NCI-H146 (cell line): ENCODE measurements at places on chromosomes 1 and 21.

GRCh38 chr1:169110236-169110635, 3.7 kb downstream of the ATP1B1 start:
- DNase-seq: no peak

- DNase-seq: no peak
These were observed 3.6 kb downstream of the ERG start for GRCh38 chr21:38494703-38495102.

GRCh38 chr1:156926175-156926574, 5.7 kb downstream of the LRRC71 start:
- DNase-seq: no peak

- DNase-seq: no peak
These were observed 25.9 kb downstream of the KCNC4 start for GRCh38 chr1:110235834-110236682.

GRCh38 chr1:33338440-33339211, 17.7 kb upstream of the A3GALT2 start:
- peak; percentile 37 for DNase-seq

GRCh38 chr1:19665496-19666465, 1.1 kb downstream of the HTR6 start:
- no peak for DNase-seq

DNA sequence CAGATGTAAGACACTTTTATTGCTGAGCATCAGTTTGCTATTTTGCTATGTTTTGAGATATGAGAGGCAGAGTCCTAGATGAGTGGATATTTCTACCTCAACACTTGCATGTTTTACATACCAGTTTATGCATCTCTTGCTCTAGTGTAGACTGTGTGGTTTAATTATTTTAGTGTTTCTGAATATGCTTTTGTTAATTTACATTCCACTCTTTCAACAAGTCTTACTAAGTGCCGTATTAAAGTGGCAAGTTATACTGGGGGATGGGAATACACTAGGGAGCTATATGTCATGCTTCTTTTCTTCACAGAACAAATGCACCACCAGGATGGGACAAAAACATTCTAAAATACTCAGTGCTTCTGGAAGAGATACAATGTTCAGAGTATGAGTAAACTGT, 507.7 kb upstream of the PRMT6 start:
- DNase-seq: no peak

DNA sequence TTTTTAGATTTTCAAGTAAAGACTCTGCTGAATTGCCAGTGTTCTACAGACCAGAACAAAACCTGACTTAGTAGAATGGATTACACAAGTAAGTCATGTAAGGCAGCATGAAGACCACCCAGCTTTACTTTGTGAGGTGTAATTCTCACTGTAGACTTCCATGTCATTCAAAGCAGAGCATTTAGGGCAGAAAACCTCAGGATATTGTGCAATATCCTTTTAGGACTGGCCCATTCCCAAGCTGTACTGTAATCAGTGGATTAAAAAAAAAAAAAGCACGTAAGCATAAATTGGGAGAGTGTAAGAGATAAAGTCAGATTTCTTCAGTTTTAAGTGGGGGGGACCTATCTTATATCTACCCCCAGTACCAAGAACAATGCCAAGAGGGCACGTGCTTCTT, 380.5 kb upstream of the PRMT6 start:
- DNase-seq: no peak

DNA sequence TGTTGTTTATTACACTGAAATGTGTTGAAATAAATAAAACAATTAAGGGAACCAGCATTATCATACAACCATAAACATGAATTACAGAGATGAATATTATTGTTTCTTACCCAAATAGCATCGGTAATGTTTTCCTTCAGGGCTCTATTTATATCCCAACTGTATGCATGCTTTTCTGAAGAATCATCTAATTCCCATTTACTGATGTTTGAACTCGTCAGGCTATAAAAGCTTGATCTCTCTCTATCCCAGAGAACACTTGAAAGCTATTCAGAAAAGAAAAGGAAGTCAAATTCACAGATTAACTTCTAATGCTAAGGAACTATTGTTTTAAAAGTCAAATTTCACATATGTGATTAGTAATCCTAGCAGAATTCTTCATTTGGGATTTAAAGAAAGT, 12.4 kb downstream of the NUP133 start:
- DNase-seq: no peak

- no peak for DNase-seq
These were observed 294.8 kb upstream of the ADAMTS5 start for GRCh38 chr21:27261676-27262075.

- DNase-seq: no peak
These were observed 85.1 kb downstream of the STUM start for GRCh38 chr1:226633541-226634165.

DNA sequence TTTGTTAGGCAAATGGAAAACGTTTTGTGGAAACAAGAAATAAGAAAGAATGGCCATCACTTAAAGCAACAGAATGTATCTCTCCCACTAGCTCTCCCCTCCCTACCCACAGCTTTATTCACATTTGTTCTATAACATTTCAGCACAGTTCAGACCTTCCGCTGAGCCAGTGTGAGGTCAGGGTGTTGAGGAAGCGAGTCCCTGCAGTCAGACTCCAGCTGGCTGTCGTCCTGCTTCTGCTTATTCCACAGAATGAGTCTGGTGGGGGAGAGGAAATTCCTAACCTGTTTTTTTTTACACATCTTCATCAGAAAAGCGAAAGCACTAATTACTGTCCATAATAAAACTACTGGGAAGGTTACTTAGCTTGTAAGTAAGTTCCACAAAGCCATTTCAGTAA, 39.0 kb downstream of the MRPL39 start:
- no peak for DNase-seq

GRCh38 chr1:51313961-51314777, 16.2 kb downstream of the TTC39A start:
- no peak for DNase-seq

- no peak for DNase-seq
These were observed 8.7 kb upstream of the OXCT2 start for GRCh38 chr1:39779821-39780220.

GRCh38 chr21:43994646-43995045, 17.5 kb upstream of the TRAPPC10 start:
- no peak for DNase-seq

- DNase-seq: no peak
These were observed 6.6 kb upstream of the PLPP3 start for GRCh38 chr1:56585985-56586384.

GRCh38 chr1:157551694-157552693, at the start of gene FCRL5:
Gene FCRL5, minus strand, starts transcription at chr1:157552515. Its CDS starts 153 bp downstream, at chr1:157552362.
- no peak for DNase-seq

DNA sequence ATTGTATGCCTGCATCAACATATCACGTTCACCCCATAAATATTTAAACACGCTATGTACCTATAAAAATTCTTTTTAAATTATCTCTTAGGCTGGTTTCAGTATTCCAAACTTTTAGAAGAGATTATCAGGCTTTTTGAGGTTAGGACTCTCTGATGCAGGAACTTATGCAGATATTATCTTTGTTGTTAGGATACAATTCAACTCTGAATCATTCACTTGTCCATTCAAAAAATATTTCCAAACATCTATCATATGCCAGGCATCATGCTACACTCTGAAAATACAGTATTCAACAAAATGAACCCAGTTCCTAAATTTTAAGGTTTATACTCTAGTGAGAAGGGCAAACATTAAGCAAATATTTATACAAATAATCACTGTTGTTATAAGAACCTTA, 40.5 kb downstream of the ASH1L start:
- DNase-seq: no peak

GRCh38 chr1:209539576-209539975, 43.9 kb upstream of the CAMK1G start:
- DNase-seq: no peak

- no peak for DNase-seq
These were observed 10.4 kb downstream of the DNAJB4 start for GRCh38 chr1:78015148-78015547.

DNA sequence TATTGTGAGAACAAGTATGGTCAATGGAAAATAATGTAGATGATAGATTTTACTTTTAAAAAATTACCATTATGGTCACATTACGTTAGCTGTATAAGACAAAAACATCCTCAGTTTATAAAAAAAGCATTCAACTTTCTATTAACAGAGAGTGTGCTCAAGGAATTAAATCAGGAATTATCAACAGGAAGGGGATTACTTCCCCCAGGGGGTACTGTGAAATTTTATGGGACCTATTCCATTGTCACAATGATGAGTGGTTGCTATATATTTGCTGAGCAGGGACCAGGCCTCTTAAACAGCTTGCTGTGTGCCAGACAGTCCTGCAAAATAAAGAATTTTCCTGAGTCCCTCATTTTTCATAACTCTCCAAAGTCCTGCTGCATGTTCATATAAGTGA, 21.2 kb downstream of the JAM2 start:
- DNase-seq: no peak
